Bone marrow (tissue), 2 donors: ENCODE measurements at places on chromosomes 12 and 14.

- DNase-seq = no peak
Measured at GRCh38 chr14:51544901-51545300, 106.8 kb upstream of the FRMD6 start.

DNA sequence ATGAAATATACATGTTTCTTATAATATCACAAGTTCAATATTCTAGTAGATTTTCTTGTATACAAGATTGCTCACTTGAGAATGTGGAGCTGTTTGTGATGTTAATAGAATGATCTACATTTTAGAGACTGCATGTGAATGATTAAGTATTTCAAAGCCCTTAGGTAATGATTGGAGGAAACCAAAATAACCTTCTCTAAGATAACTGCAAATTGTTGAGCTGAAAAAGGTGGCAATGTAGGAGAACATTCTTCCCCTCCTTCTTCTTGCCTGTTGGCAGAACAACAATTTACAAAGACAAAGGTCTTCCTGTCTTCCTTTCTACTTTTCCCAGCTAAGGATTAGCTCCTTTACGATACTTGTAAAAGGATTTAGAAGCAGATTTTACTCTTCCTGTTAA is 2.0 kb upstream of the CLEC6A start:
- DNase-seq = no peak

DNA sequence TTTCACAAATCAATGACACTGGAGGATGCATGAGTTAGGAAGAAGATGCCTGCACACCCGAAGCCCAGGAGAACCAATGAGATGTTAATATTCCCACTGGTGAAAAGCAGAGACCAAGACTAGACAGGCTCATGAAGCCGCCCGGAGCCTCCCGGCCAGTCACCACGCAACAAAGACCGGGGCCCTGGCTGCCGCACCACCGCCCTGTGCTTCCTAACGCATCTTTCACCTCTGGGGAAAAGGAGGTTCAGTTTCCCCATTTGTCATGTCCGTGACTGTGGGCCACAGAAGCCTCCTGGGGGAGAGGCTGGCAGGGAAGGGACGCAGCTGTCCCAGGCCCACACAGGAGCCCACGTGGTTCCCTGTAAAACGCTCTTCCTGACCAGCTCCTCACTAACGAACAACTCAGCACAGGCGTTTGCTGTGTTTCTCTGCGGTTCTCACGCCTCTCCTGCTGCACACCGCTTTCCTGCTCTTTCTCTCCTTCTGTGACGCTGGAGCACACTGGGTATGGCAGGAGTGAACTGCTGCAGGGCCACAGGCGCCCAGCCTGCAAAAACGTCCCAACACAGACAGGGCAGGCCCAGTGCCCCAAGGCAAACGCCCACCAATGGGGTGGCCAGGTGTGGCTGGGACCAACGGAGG is 10.8 kb downstream of the RIMBP2 start:
- DNase-seq = no peak

DNA sequence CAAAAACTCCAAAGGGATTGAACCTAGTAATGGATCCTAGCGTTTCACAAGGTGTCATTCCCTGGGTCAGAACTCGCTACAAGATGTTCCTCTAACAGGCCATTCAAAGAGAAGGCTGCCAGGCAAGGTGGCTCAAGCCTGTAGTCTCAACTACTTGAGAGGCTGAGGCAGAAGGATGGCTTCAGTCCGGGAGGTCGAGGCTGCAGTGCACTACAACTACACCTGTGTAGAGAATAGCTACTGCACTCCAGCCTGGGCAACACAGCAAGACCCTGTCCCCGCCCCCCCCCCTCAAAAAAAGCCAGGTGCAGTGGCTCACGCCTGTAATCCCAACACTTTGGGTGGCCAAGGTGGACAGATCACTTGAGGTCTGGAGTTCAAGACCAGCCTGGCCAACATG is 14.4 kb downstream of the PPTC7 start:
- no peak for DNase-seq

DNA sequence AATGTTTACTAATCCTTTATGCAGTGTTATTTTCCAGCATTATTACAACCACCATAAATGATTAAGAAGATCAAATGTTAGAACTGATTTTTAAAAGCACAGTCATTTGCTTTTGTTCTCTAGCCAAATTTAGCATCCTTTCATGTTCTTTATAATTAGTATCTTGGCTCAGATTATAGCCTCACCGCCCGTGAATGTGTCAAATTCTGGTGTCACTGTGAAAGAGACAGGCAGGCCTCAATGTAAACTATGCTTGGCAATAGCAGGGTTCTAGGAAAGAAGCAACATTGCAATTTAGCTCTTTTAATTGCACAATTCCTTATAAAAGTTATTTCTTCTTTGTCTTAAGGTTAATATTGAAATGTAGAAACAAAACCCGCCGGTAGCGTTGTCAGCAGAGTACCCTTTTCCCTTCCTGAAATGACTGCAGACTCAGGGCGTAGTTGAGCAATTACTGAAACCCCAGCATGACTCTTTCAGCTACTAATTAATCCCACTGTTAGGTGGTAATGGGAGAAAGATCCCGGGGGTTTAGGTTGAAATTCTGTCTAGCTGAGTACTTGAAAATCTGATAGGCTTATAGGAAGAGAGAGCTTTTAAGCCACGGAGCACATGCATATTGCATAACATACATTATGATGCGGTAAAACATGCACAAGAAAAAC is 1600.5 kb upstream of the SEL1L start:
- DNase-seq = no peak

DNA sequence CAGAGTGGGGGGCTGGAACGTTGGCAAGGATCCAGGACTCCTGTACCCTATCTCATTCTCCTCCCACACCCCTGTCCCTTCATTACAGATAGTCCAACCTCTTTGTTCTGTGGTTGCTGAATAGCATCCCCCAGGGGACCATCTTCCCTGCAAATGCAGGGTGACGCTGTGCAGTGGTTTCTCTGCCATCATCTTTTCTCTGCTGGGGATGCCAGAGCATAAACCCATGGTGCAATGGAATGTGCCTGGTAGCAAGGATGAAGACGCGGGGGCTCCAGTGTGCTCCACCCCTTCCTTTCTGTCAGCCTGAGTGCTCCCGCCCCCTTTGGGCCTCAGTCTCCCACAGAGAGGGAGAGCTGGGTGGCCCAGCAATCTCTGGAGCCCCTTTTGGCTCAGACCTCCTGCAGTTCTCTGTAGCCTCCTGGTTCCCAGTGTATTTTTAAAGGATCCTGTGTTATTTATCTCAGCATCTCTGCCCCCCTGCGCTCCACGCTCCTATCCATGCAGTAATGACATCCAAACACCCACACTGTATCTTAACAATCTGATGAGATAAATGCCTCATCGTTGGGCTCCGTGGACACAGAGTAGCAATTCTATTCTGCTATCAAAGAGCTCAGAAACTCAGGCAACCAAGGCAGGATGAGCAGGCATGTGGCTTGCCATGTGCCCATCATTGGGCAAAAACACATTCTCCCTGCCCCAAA is 212.8 kb downstream of the CACNA1C start:
- DNase-seq = no peak
